Neural crest cell (in vitro differentiated cells): ENCODE measurements at places on chromosomes 2 and 18. TPM values are rescaled to one million over a fixed set of nuclear protein-coding genes. Genes with fewer than 3 reads are reported as not detected.

Gene PCARE
- not detected in 2 replicates for total RNA-seq

Gene ITPRIPL1
- 24.2 and 25.6 TPM in 2 replicates for total RNA-seq

Gene FTCDNL1
- total RNA-seq: 1.5 and 1.6 TPM in 2 replicates

Gene REG3G
- not detected in 2 replicates for total RNA-seq

Gene HOXD3
- total RNA-seq: 1.5 and 1.9 TPM in 2 replicates

Gene SNORC
- total RNA-seq: 2.8 and 3.0 TPM in 2 replicates

Gene ABCG8
- not detected in 2 replicates for total RNA-seq

Gene ST6GAL2
- total RNA-seq: 8.1 and 9.7 TPM in 2 replicates

Gene WNT10A
- total RNA-seq: not detected in 2 replicates

Gene ALLC
- not detected in 2 replicates for total RNA-seq

Gene CXCR1
- not detected in 2 replicates for total RNA-seq

Gene PDCD1
- total RNA-seq: not detected in 2 replicates

Gene FLACC1
- 0.77 and 1.0 TPM in 2 replicates for total RNA-seq

Gene PJVK
- total RNA-seq: 5.8 and 6.2 TPM in 2 replicates

Gene AMMECR1L
- total RNA-seq: 25.3 and 27.0 TPM in 2 replicates

Gene DNAJC5G
- total RNA-seq: not detected in 2 replicates

Gene ALPI
- total RNA-seq: not detected in 2 replicates

Gene CYP27A1
- total RNA-seq: 3.2 and 4.8 TPM in 2 replicates

Gene CENPA
- 34.5 and 35.1 TPM in 2 replicates for total RNA-seq

Gene DQX1
- total RNA-seq: 0.49 and 0.77 TPM in 2 replicates

Gene CRACDL
- total RNA-seq: 0.37 and 0.48 TPM in 2 replicates

Gene AGXT
- total RNA-seq: not detected in 2 replicates
